ENCODE measurements at places on chromosomes 6 and 20.

- no peak for DNase-seq
These were observed 5.9 kb downstream of the GPX5 start for GRCh38 chr6:28531479-28532128.

GRCh38 chr6:56289721-56290120 is 42.3 kb upstream of the COL21A1 start:
- no peak for DNase-seq

- DNase-seq, result no peak
These were observed 13.8 kb upstream of the GJE1 start for GRCh38 chr6:142118925-142119324.

DNA sequence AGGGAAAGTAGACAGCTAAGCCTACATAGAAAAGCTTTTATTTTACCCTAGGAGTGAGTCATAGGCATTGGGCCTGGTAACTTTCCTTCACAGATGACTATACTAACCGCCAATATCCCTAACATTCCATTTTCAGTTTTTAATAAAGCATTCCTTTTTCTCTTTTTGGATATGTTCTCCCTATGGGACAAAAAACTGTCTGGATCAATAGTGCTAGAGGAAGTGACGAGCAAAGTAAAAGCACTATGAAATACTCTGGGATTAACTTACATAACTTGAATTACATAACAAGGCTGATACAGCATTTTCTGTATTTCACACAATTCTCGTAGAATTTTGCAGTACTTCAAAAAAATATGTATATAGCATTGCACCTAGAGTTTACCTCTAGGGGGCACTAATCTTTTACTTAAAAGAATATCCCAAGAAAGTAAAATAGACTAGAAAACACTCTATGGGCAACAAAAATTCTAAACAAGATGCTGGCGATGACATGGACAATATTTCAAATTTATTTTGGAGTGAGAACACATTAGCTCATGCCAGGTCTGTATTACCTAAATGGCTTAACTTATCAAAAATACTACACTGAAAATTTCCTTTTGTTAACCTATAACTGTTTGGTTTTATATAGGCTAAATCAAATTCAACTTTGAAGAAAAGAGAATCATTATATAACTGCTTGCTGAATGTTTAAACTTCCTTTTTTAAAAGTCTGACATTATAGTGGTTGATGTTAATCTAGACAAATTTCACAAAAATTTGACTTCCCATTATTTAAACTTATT is 66.3 kb upstream of the DST start:
- no peak for DNase-seq

DNA sequence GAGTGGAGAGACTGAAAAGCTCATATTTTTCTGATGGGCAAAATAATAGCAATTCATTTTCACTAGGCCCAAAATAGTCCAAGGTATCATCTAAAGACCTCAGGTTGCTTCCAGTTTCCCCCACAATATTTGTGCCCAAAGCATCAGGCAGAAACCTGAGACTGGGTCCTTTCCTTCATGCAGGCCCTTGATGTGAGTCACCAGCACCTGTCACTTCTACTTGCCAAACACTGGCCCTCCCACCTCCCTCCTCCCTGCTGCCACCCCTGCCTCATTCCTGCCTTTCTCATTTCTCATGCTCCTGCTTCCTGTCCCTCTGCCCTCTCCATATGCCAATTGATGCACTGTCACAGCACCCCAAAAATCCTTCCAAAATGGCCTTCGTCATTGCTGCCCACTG is 230.4 kb upstream of the CST7 start:
- no peak for DNase-seq

GRCh38 chr6:2497922-2498623 is 252.6 kb downstream of the MYLK4 start:
- DNase-seq, result no peak

DNA sequence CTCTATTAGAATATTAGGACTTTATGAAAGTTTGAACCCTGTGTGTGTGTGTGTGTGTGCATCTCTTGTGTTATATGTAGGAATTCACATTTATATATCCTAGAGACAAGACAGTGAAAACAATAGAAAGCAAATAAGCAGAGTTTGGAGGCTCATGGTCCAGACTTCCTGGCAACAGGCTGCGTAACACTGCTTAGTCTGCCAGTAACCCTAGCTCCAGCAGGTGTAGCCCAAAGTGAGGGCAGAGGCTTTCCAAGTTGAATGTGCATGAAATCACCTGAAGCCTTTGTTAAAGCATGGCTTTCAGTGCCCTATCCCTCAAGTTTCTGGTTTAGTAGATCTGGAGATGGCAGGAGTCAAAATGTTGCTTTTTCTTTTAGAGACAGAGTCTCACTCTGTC is 569.9 kb downstream of the KIF16B start:
- no peak for DNase-seq

GRCh38 chr20:23349338-23350195 is 1.0 kb upstream of the NXT1 start:
- peak; percentile 87 for DNase-seq

DNA sequence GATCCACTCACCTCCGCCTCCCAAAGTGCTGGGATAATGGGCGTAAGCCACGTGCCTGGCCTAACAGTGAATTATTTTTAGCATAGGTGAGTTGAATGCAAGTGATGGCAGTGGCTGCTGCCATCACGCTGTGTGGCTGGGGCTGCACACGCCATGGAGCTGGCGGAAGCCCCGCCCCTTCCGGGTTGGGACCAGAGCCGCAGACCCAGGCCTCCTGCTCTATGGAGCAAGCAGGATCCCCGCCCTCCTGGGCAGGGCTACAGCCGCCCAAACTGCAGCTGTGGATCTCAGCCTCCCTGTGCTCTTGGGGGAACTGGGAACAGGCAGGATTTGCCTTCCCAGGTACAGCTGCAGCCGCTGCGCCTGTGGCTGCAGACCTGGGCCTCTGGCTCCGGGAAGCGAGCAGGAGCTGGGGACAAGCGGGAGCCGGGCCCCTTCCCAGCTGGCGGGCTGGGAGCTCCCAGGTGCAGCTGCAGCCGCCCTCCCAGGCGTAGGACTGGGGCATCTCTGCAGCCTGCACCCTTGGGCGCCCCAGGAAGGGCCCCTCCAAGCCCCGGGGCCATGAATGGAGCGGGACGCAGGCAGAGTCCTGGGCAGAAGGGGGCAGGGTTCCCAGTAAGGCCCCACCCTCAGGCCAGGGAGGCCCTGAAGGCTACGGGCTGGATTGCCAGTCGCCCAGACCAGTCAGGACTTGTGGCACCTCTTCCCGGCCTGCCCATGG is 30.9 kb upstream of the SLA2 start:
- no peak for DNase-seq

GRCh38 chr6:2310042-2310441 is 64.6 kb upstream of the GMDS start:
- no peak for DNase-seq

DNA sequence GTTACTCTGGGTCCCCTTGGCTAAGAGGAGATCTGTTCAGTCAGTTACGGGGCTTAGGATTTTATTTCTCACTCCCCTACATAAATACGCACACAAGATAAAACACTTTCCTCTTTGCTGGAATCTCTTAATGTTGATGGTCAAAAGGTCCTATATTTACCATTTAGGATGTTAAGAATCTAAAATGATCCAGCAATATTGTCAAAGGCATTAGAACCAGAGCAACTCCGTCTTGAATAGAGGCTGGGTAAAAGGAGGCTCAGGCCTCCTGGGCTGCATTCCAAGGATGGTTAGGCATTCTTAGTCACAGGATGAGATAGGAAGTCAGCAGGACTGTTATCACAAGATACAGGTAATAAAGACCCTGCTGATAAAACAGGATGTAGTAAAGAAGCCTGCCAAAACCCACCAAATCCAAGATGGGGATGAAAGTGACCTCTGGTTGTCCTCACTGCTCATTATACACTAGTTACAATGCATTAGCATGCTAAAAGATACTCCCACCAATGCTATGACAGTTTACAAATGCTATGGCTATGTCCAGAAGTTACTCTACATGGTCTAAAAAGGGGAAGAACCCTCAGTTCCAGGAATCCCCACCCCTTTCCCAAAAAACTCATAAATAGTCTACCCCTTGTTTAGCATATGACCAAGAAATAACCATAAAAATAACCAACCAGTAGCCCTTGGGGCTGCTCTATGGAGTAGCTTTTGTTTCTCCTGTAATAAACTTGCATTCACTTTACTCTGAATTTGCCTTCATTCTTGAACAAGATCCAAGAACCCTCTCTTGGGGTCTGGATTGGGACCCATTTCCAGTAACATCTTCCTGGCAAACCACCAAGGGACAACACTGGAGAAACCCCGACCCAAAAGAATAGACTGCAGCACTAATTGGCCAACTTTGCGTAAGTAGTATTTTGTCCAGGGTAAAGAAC is 107.5 kb downstream of the DTNBP1 start:
- no peak for DNase-seq

DNA sequence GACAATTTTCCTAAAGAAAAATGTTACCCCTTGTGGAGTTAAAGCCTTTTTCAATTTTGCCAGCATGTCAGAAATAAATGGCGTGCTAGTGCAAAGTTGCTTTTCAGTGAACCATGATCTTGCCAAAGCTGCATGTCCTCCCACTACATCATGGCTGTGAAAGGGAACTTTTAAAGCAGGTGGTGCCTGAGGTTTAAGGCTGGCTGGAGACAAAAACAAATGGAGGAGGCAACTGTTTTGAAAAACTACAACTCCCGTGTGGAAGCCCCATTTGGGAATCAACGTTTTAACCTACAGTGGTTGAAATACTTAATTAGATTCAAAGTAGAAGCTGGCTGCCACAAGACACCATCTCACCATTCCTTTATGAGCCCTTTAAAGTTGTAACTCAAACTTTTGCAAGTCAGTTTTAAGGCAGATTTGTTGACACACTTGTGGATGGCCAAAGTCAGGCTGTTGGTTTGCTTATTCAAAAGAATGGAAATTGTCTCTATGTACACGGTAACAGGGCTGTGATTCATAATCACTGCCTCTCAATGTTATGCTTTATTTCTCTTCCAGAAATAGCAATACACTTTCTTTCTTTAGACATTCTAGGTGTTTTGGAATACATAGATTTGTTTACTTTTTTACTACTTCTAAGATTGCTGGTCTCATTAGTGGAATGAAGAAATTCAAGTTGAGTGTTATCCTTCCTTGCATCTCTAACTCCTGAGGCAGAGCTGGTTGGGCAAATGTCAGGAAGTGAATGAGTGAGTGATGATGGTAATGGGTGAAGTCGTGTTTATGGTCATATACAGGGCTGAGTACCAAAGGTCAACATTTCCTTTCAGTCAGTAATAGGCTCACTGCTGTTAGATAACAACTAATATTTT is 196.4 kb upstream of the GMDS start:
- DNase-seq, result no peak

DNA sequence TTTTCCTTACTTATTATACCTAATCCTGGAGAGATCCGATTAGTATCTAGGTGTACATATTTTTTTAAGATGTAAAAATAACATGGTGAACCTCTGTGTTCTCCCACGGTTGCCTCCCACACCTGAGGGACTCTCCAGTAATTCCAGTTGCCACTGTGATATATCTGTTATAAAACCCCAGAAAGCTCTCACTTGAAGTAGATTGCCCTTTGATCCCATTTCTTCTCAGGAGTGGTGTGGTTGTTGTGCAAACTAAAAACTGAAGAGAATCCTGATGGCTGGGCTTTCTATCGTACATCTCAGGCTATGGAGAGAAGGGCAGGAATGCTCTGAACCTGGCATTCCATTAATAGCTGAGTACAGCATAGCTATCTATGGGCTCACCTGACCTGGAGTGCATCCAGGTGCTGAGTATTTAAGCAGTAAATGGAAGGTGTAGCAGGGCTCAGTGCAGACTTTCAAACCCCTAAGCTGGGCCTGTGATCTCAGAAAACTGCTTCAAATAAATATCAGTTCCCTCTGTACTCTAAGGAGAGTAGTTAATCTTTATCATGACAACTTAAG is 41.0 kb downstream of the VGLL2 start:
- DNase-seq, result no peak

DNA sequence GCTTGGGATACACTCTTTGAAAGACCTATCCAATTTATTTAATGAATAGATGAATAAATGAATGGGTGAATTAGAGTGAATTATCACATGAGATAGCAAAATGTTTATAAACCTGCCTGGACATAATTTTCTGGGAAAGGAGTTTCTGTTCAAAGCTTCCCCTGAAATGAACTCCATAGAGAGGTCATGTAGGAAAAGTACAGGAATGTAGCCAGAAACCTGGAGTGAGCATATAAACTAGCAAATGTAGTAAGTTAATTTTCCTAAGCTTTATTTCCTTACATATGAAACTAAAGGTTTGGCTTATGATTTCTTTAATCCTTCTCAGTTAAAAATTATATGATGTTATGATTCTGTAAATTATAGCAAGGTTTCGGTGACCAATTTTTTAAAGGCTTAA is 380.3 kb upstream of the RSPO3 start:
- DNase-seq, result no peak
